T-helper 22 cell (primary cell): ENCODE measurements at places on chromosomes 11 and 22.

- no peak for DNase-seq
Observed at GRCh38 chr22:36606114-36606513, 77.1 kb upstream of the EIF3D start.

- DNase-seq: no peak
Observed at GRCh38 chr11:8613036-8613435, 19.0 kb upstream of the STK33 start.

DNA sequence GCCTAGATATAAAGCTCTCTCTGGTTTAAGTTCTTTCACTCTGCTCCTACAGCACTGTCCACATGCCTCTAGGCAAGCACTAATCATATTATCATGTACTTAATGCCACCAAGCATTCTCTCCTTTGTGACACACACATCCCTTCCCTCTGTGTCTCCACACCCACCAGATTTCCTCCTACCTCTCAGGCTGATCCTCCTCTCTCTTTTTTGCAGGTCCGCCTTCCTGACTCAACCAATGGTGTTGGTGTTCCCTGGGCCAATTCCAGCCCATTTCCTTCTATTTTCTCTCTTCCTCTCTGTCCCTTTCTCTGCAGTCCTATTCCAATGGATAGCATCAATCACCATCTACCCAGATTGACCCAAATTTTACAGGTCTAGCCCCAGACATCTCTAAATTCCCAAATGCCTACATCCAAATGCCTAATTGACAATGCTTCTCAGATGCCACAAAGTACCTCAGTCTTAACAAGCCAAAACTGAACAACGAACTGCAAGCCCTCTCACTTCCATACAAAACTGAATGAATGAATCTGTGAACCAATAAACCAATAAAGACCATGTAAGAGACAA is 504 bp upstream of the ZNF215 start:
- no peak for DNase-seq

- no peak for DNase-seq
Observed at GRCh38 chr22:31960767-31961166, 16.4 kb downstream of the YWHAH start.

DNA sequence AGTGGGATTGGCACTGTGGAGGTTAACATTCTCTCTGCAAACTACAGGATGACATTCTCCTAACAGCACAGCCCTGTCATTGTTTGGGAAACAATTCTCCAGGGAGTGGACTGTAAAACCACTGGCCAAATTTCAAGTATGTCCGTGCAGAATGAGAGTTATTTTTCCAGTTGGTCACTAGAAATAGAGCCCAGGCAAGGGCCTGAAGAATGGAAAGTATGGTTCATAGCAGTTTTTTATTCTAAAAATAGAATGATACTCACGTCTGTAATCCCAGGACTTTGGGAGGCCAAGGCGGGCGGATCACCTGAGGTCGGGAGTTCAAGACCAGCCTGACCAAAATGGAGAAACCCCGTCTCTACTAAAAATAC is 39.0 kb upstream of the CD44 start:
- DNase-seq: no peak

DNA sequence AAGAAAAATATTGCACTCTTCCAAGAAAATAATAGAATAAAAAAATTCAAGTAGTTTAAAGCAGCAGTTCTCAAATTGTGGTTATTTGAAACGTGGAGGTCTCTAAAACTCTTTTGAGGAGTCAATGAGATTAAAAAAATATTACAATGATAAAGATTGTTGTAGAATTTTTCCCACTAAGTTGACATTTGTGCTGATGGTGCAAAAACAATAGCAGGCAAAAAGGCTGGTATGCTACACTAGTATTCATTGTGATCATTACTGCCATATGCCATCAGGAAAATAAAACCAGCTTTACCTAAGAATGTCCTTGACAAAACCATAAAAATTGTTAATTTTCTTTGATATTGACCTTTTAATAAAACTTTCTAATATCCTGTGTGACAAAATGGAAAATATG is 505.2 kb upstream of the ANO5 start:
- no peak for DNase-seq

DNA sequence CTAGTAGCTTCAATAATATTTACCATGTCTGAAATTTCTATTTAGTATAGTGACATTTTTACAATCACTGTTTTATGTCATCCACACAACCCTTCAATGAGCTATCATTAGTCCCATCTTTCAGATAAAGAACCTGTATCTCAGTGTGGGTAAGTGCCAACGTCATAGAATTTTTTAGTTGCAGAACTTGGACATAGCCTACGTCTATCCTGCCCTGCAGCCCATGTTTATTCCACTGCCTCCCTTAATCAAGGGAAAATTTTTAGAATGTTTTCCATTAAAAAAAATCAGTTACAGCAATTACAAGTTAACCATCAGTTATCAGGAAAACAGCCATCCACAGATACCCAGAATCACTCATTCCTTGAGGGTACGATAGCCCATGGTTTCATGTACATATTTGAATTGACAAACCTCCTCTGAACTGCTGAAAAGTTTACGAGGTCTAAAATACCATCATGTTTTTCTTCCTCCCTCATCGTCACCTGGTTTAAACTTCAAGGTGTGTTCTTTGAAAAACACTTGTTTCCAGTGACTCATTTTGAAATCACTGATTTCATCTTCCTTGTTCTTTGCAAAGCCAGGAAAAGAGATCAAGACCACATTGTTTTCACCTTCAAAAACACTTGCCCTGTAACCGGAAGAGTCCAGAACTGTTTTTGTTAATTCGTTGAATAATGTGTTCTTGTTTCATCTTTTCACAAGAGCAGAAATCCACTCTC is 100.9 kb downstream of the FAM76B start:
- no peak for DNase-seq

- DNase-seq: no peak
Observed at GRCh38 chr22:23591201-23591791, 11.2 kb upstream of the IGLL1 start.

DNA sequence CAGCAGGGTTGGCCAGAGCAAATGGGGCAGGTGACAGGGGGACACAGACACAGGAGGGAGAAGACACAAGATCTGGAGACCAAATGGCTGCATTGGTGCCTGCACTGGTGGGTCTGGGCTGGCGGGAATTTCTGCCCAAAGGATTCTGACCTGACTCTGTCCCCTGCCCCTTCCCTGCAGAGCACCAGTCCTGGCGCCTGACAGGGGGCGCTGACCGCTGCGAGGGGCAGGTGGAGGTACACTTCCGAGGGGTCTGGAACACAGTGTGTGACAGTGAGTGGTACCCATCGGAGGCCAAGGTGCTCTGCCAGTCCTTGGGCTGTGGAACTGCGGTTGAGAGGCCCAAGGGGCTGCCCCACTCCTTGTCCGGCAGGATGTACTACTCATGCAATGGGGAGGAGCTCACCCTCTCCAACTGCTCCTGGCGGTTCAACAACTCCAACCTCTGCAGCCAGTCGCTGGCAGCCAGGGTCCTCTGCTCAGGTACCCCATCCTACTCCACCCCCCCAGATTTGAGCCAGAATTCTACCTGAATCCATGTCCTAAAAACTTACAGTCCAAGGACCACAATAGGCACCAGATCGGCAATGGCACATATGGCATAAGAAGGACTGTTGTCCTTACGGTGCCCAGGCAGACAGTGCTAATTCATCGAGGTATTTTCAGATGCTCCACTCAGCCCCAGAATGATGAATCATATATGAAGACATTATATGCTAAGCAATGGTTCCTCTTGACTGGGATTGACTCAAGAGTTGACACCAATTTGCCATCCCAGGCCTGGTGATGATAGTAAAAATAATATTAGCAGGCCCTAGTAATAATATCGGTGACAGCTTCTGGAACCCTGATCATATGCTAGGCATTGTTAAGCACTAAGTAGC is 38.2 kb downstream of the CD6 start:
- DNase-seq: no peak

DNA sequence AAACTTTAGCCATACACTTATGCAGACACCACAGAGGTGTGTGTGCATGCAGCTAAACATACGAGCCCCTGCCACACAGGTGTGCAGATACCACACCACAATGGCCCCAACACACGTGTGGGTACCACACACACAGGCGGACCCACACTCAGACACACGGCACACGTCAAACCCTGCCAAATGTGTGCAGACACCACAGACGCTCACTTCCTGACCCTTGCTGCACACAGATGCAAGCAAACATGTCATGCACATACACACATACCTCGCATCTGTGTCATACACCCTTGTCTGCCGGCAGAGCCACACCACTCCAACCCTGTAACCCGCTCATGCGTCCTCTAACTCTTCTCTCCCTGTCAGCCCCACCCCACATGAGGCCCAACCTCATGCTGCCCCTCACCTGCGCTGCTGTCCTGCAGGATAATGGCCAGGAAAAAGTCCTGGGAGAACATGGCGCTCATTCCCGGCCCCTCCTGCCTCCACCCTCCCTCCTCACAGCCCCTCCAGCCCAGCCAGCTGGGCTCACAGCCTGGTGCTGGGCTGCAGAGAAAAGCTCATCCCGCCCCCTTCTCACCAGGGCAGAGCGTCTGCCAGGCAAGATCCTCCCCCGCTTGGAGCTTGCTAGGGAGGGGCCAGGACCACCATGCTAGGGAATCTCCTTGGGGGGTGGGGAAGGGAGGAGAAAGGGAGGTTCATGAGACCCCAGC is 14.2 kb downstream of the SMPD1 start:
- DNase-seq: peak; percentile 13

DNA sequence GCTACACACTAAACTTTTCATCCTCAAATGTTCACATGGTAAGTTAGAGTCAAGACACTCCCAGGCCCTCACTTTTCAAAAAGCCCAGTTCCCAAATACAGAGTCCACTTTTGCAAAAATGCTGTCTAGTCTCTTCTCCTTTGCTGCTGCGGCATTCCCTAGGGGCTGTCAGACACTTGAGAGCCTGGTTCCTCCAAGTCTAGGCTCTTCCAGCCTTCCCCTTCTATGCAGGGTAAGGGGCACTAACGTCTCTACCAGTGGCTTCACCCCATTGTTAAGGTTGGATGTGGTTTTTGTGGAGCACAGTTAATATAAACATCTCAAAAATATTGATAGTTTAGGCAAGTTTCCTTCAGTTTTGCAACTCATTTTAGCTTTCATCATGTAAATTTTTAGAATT is 181.5 kb downstream of the KIF18A start:
- no peak for DNase-seq

DNA sequence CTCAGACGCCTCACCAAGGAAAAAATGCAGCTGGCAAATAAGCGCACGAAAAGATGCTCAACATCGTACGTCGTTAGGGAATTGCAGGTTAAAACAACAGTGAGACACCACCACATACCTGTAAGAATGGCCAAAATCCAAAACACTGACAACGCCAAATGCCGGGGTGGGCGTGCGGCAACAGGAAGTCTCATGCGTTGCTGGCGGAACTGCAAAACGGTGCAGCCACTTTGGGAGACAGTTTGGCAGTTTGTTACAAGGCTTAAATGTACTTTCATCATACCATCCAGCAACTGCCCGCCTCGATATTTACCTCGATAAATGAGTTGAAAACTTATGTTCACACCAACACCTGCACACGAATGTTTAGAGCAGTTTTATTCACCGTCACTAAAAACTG is 7.5 kb upstream of the CTSD start:
- DNase-seq: no peak

DNA sequence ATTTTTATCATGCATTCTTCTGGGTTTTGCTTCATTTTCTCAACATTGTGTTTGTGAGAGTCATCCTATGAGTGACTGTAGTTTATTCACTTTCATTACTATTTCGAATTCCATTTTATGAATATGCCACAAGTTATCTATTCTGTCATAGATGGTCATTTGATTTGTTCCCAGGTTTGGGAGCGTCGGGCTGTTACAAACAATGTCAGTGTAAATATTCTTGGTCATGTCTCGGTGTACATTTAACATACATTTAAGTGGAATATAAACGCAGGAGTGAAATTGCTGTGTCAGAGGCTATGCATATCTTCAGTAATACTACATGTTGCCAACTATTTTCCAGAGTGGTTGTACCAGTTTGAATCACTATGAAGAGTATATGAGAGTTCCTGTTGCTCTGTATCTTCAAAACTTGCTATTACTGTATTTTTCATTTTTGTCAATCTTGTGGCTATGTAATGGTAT is 2.4 kb downstream of the TRIM44 start:
- no peak for DNase-seq

GRCh38 chr11:9528573-9529333 is 44.7 kb upstream of the WEE1 start:
- DNase-seq: no peak

DNA sequence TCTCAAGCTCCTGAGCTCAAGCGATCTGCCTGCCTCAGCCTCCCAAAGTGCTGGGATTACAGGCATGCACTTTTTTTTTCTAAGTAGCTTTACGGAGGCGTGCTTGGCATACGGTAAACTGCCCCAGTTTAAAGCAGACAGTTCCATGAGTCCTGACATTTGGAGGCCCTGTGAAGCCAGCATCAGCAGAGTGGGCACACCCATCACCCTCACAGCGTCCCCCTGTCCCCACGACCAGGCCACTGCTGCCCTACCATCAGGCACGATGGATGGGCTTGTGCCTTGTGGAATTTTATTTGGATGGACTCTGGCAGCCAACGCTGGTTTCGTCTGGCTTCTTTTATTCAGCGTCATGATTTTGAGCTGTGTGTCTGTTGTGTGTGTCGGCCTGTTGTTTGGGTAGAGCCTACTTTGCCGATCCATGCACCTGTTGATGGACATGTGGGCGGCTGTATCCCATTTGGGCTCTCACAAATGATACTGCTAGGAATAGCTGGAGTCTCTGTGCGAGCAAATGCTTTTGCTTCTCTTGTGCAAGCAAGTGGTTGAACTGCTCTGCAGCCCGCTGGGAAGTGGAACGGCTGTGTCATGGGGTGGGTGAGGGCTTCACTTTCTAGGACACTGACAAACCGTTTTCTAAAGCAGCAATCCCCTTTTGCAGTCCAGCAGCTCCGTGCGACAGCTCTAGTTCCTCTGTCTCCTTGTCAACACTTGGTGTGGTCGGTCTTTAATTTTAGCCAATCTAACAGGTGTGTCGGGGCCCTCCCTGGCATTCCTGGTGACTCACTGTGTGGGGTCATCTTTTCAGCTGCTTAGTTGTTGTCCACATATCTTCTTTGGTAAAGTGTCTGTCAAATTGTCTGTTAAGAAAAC is 23.8 kb downstream of the KCNQ1 start:
- no peak for DNase-seq

- no peak for DNase-seq
Observed at GRCh38 chr22:22892096-22893052, 4.8 kb downstream of the IGLL5 start.

GRCh38 chr11:12914400-12914912 is 94.7 kb upstream of the RASSF10 start:
- no peak for DNase-seq

DNA sequence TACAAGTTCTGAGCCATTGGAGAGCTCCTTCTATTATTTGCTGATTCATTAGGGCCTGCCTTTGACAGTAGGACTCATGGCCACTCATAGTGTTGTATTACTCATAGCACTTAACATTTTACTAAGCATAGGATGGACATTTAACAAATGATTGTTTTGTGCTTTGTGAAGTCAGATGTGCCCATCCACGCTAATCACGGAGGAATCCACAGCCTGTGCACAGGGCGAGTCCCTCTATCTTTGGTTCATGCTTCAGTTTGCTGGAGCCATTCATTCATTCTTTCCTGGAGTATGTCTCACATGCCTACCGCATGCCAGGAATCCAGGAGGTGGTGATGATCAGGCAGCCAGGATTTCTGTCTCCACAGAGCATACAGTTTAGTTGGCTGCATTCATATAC is 254.1 kb downstream of the NTM start:
- no peak for DNase-seq
